ENCODE measurements at places on chromosomes 7 and 10.

DNA sequence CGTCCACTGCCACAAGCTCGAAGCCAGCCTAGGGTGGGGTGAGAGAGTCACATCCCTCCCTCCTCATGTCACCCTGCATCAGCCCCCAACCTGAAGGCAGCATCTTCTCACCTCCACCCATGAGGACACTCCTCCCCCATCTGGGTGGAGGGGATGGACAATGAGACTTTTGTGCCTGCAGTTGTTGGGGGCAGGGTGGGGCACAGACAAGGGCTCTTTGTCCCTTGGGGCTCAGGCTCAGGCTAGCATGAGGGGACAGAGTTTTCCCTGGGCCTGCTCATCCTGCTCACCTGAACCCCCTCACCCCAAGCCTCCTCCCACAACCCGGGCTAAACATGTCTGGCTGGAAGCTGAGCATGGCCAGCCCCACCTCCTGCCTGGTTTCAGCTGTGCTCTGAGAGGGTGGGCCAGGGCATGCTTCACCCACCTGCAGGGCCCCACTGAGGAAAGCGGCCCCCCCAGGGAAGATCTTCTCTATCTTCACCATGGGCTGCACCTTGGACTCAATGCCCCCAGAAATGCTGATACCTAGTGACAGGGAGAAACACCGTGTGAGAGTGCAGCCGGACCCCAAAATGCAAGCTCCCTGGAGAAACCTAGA, 9.3 kb downstream of the LZTS2 start:
- no peak for DNase-seq

GRCh38 chr7:69599286-69599954, 1.1 kb downstream of the AUTS2 start:
- DNase-seq: no peak

- DNase-seq: no peak
Measured at GRCh38 chr10:13511409-13511808, 17.4 kb downstream of the BEND7 start.

GRCh38 chr10:44724415-44725174, 186.5 kb upstream of the TMEM72 start:
- DNase-seq: no peak

GRCh38 chr10:120643351-120643750, 186.3 kb downstream of the PLPP4 start:
- DNase-seq: no peak

GRCh38 chr10:1153251-1153763, 97.1 kb downstream of the WDR37 start:
- no peak for DNase-seq
